ENCODE measurements at places on chromosomes 7 and 10.
A peak's percentile ranks its signal among the peaks of the same experiment; 100 is the strongest.

DNA sequence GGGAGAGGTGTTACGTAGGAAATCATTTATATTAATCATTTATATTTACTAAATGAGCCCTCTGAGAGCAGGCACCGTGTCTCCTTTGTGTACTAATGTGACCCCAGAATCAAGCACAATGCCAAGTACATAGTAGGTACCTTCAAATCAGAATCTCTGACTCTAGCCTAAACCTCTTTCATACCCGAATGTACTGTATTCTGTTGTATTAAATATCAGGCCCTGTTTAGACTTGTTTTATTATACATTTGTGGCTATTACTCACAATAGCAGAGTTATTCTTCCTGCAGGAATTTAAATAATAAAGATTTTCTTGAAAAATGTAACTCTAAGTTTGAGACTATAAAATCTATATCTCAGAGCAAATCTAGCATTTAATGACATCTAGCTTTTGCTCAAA lies 297.3 kb downstream of the EXOC4 start:
- no peak for DNase-seq

GRCh38 chr10:33234831-33235237 lies 99.6 kb downstream of the NRP1 start:
- no peak for DNase-seq

DNA sequence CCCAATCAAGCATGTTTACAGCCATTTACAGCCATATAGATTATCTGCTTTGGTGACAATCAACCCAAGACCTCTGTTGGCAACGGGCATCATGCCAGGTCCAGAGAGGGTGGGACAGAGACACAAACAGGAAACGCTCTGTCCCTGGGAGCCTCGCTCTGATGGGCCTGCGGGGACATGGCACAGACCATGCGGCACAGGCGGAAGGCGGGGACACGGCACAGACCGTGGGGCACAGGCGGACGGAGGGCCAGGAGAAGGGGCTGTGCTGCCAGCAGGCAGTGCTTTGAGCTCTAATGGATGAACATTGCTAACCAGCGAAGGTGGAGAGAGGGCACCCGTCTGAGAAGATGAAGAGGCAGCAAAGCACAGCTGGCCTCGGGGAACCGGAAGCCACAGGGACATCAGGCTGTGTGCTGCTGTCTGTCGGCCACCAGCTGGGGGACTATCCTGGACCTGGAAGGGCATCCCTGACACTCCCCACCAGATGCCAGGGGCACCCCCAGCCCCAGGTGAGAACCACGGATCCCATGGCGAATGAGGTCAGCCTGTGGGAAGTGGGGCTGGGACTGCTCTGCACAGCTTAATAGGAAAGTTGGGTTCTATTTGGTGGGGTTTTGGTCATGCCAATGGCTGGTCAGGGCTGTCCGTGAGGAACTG lies 61.0 kb downstream of the DIP2C start:
- DNase-seq, result no peak

- no peak for DNase-seq
Observed at GRCh38 chr7:149280661-149281507, 18.9 kb downstream of the ZNF783 start.

DNA sequence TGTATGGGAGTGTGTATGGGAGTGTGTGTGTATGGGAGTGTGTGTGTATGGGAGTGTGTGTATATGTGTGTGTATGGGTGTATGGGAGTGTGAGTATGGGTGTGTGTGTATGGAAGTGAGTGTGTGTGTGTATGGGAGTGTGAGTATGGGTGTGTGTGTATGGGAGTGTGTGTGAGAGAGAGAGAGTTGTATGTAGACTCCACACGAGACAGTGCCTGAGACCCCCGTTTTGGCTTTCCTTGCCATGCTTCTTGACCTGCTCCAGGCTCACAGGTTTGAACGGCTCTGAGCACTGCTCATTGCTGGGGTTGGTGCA lies 49.7 kb downstream of the COL17A1 start:
- no peak for DNase-seq

GRCh38 chr7:18700147-18700546 lies 204.6 kb downstream of the HDAC9 start:
- DNase-seq, result no peak

DNA sequence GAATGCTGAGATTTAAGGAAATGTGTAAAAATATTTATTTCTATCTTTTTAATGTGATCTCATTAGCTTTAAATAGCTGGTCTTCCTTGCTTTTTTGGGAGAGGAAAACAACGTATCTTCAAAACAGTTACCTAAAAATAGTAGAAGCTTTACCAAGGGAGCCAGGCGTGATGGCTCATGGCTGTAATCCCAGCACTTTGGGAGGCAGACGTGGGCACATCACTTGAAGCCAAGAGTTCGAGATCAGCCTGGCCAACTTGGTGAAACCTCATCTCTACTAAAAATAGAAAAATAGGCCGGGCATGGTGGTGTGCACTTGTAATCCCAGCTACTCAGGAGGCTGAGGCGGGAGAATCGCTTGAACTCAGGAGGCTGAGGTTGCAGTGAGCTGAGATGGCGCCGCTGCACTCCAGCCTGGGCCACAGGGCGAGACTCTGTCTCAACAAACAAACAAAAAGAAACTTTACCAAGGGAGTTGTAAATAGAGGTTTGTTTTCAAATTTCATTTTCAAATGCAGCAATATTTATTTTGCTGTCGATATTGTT lies 48.4 kb upstream of the ITGB1 start:
- no peak for DNase-seq

DNA sequence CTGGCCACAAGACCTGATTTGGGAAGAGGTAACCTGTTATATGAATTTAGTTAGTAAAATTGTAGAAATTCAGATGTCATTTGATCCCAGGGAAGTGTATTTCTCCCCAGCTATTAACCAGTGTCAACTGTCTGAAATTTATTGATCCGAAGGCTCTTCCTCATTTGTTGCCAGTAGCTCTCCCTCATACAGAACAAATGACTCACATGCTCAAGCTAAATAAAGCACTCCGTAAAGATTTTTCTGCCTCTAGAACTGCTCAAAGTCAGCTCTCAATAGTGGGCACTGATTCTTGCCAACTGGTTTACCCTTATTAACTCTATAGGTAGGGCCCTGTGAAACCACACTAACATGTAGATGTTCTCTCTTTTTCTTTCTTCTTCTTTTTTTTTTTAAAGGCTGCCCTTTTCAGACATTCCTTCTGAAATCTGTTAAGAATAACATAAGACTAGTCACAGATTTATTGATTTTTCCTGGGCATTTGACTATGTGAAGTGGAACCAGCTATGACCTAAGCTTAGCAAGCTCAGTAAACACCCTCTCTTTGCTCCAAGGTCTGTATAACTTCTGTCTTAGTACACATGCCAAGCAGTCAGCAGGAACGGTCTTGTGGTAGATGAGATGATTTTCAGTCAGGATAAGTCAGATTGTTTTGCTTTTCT lies 21.8 kb downstream of the RPA3 start:
- DNase-seq, result no peak

DNA sequence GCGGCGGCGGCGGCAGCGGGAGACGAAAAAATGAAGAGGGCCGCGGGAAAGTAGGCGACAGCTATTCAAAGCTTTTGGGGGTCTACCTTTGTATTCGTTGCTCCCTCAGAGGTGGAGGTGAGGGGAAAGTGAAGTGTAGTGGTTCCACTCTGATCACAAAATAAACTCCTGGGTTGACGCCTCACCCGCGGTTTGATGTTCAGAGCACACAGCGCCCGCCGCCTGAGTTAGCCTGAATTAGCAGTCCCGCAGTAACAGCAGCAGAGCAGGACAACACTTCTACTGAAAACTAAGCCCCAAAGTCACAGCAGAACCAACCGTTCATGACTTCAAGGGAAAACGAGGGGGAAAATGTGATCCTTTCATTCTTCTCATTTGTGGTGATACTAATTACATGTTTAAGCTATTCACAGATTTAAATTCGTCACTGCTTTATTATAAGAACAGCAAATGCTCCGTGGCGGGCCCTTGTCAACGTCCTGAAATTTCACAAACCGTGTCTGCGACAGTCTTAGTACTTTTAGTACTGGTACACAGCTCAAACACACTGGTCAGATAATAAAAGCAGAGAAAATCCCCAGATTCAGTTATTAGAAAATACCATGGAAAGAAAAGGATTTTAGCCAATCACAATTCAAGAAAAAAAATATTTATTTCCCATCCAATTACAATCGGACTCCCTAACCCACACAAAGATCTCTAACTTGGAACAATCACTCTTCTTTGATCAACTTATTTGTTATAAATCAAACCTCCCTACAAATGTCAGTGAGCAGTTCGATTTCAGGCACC lies 563 bp upstream of the JMJD1C start:
- no peak for DNase-seq

DNA sequence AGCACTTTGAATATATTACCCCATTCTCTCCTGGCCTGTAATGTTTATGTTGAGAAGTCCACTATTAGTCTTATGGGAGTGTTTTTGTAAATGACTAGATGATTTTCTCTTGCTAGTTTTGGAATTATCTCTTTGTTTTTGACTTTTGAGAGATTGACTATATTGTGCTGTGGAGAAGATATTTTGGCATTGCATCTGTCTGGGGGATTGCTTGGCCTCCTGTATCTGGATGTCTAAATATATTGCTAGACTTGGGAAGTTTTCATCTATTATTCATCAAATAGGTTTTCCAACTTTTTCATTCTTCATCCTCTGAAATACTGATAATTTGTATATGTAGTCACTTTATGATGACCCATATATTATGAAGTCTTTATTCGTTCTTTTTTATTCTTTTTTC lies 277.1 kb upstream of the PCDH15 start:
- DNase-seq, result no peak

DNA sequence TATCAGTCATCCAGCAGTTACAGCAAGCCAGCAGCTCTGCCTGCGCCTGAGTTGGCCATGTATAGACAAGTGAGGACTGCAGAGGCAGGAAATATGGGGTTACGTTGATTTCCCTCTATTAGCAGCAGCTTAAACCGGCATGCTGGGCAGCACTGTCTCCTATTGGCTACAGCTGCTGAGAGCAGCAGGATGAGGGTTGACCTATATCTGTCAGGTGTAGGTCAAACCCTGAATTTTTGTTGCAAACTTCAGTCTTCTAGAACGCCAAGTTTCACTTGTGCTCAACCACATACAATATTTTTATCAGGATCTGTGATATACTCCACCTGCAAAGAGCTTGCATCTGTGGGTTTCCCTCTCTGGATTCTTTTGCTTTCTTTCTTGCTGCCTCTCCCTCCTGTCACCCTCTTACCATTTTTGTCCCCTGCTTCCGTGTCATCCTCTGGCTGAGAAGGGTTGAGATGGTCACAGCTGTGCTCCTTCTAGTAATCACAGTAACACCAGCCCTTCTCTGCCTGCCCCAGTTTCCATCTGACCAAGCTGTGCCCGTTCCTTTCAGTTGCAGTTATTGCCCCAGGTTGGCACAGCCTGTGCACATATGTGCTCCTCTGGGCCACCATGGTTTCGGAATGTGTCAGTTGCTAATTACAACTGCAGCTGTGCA lies 23.8 kb upstream of the GLCCI1 start:
- DNase-seq, result peak; percentile 11

- DNase-seq, result no peak
Observed at GRCh38 chr10:2744547-2745200, 322.7 kb upstream of the PFKP start.

GRCh38 chr7:92266415-92267241 lies 20.9 kb downstream of the ANKIB1 start:
- no peak for DNase-seq

GRCh38 chr7:121019018-121019417 lies 30.5 kb downstream of the CPED1 start:
- no peak for DNase-seq

GRCh38 chr10:35598379-35598778 lies 6.8 kb upstream of the GJD4 start:
- no peak for DNase-seq

DNA sequence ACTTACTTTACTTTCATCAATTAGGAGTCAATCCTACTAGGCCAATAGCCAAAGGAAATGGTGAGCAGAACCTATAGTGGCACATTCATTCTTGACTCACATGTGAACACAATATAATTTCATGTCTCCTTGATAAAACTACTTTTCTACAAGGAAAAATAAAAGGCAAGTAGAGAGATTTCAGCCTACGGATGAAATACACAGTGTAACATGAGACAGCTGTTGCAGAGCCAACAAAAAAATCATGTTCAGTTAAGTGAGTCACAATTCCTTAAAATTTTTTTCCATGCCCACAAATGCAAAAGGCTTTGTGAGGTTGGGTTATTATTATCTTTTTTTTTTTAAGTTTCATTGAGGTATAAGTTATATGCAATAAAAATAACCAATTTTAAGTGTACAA lies 54.8 kb downstream of the GPR141 start:
- DNase-seq, result no peak

GRCh38 chr10:37754538-37755323 lies 102.7 kb downstream of the ZNF248 start:
- DNase-seq, result no peak

GRCh38 chr7:32573110-32573687 lies 77.9 kb downstream of the AVL9 start:
- no peak for DNase-seq

DNA sequence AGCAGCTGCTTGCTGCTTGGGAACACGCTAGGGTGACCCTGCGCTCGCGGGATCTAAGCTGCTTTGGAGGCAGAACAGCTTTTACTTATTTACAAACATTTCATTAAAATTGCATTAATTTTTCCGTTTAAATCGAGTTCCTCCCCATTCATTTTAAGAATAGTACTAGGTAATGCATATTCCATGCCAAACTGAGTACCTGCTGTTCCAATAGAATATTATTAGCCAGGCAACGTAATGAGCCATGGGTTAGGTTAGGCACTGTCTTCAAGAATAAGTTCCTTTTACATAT lies 860 bp downstream of the EXOC6 start:
- DNase-seq, result no peak

DNA sequence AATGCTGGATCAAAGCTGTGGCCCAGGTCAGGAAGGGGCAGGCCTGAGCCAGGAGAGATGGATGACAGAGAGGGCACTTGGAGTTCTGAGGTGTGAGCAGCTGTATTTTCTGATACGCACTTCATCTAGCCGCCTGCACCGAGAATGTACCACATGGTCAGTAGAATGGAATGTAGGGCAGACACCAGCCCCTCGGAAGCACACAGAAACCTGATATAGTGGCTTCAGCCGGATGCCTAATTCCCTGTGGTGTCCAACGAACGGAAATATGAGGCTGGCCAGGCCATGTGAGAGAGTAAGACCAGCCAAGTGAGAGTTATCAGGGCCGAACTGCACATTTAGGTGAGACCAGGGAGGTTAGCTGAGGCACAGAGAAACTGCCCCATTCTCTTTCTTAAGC lies 46.7 kb upstream of the PLCE1 start:
- no peak for DNase-seq

- DNase-seq, result no peak
Observed at GRCh38 chr10:88361995-88362807, 220.9 kb downstream of the RNLS start.

DNA sequence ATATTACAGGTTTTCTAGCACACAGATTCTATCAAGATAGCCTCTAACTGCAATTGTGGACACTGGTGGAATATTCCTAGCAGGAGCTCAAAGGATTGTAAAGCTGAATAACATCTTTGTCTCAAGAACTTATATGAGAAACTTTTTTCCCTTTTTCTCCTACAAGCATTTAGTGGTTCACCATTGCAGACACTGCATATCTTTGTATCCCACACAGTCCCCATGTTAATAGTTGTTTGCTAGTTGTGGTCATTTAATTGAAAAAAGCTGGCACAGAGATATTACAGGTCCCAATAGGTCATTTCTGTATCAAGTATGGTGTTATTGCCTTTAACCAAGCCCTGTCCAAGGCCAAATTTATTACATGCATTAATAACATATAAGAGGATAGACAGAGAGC lies 226.2 kb upstream of the TCF7L2 start:
- no peak for DNase-seq

GRCh38 chr10:130456616-130457015 lies 320.4 kb downstream of the GLRX3 start:
- no peak for DNase-seq
